Stimulated activated CD4-positive, alpha-beta T cell treated with anti-CD3 and anti-CD28 coated beads, Interleukin-4, amount 100 ng/mL, for 1 hour (primary cell): ENCODE measurements at places on chromosomes 5 and 9.

- DNase-seq = no peak
Observed at GRCh38 chr9:23255346-23255745, 570.7 kb downstream of the ELAVL2 start.

GRCh38 chr5:146540414-146540813 lies 24.4 kb upstream of the GPR151 start:
- no peak for DNase-seq

GRCh38 chr5:170538696-170539586 lies 35.1 kb downstream of the KCNIP1 start:
- DNase-seq = no peak

DNA sequence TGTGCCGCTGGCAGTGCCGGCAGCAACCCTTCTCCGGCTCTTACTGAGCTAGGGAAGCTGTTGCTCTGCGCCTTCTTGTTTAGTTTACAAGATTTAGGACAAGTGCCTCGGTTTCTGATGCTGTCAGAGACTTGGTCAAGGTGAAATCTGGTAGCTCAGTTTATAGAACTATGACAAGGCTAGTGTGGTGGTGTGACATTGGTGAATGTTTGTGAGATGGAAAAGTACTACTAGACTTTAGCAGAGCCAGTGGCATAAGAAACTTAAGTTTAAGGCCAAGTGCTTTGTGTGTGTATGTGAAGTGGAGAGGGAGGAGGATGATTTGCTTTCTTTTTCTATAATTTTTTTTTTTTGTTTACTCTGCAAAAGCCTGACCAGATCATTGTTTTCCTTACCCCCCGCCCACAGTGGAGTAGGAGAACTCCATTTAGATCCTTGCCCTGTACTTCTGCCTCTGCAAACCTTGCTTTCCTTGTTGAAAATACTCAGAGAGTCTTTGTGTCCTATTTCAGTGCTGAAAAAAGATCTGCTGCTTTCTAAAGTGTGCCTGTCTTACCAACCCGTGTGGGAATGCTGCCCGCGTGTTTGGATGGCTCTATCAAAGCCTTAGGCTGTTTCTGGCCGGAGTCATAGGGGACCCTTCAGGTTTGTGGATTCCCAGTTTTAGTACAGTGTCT lies 75.9 kb downstream of the TRIO start:
- no peak for DNase-seq

- no peak for DNase-seq
Observed at GRCh38 chr5:16702964-16703363, 86.2 kb upstream of the RETREG1 start.

DNA sequence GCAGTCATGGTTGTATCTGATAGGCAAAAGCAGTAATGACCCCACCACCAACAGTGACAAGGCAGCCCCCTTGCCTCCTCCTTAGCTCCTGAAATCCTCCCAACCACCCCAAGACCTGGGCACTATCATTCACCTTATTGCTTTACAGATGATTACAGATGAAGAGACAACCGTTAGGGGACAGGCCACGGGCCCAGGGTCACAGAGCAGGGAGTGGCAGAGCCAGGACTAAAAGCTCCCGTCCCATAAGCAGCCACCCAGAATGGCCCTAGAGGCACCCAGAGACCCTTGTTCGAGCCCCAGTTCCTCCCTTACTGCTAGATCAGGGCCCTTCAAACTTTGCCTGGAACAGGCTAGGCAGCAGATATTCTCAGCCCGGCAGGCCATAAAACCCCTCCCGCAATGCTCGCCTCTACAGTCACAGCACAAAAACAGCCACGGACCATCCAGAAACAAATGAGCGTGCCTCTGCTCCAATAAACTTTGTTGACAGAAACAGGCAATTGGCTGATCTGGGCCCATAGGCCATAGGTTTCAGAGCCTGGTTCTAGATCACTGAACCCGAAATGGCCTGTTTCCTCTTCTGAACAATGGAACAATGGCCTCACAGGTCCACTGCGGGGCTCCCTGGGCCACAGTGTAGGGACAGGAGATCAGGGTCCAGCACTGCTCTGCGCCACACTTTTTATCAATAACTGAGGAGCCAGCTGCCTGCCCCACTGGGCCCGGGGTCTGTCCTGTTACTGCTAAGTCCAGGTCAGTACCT lies 67.0 kb downstream of the LRSAM1 start:
- DNase-seq = no peak

DNA sequence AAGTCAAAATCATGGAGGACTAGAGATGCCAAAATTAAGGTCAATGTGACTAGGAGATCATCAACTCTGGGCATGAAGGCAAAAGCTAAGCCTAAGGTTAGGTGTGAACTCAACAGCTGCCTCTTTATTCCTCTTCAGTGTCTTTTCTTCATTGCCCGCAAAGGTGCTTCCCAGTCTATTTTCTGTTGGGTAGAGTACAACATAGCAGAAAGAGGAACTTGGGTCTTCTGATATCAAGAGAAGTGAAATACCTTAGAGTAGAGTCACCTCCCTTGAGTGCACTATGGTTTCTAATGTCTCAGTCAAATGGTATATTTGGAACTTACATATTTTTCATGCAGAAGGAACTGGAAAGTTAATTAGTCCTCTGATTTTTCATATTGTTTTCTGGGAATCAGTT lies 122.5 kb upstream of the GRIN3A start:
- DNase-seq = no peak

DNA sequence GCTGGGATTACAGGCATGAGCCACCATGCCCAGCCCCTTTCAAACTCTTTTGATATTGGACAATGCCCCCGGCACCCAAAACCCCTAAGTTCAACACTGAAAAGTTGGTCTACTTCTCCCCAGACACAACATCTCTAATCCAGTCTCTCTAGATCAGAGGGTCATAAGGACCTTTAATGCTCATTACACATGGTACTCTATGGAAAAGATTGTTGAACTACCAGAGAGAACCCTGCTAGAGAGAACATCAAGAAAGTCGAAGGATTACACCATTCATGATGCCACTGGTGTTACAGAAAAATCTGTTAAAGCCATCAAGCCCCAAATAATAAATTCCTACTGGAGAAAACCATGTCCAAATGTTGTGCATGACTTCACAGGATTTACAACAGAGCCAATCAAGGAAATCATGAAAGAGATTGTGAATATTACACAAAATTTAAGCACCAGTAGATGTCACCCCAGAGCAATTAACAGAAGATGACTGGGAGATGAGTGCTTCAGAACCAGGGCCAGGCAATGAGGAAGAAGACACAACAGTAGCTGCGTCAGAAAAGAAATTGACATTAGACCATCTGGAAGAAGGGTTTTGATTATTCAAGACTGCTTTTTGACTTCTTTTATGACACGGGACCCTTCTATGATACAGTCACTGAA lies 28.3 kb upstream of the NIPAL4 start:
- no peak for DNase-seq

GRCh38 chr5:111478266-111478665 lies 34.1 kb downstream of the STARD4 start:
- no peak for DNase-seq

DNA sequence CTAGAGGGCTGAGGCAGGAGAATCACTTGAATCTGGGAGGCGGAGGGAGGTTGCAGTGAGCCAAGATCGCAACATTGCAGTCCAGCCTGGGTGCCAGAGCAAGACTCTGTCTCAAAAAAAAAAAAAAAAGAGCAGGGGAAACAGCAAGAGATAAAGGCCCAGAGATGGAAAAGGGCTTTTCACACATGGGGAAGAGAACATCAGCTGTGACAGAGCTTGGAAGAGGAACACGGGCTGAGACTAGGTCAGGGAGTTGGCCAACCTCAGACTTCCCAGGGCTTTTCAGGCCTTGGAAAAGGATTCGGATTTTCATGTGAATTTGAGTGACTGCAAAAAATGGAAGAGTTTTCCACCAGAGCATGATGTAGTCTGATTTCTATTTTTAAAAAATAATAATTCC lies 232.0 kb upstream of the NFIL3 start:
- DNase-seq = no peak

GRCh38 chr5:58440901-58441460 lies 18.9 kb downstream of the PLK2 start:
- DNase-seq = no peak

DNA sequence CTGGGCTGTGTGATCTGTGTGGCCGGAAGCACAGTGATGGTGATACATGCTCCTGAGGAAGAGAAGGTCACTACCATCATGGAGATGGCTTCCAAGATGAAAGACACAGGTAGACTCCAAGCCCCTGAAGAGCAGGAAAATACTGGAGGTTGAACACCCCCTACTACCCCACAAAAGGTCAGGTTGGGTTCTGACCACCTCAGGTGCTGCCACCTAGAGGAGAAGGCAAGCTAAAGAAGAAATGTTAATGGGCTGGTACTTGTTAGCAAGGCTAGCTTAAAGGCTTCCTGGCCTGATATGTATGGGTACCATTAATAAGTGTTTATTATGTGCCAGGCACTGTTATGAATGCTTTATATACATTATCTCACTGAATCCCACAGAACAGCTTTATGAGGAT lies 11.7 kb downstream of the NIPAL4 start:
- no peak for DNase-seq

- DNase-seq = no peak
Observed at GRCh38 chr5:82356021-82356420, 77.9 kb upstream of the RPS23 start.

DNA sequence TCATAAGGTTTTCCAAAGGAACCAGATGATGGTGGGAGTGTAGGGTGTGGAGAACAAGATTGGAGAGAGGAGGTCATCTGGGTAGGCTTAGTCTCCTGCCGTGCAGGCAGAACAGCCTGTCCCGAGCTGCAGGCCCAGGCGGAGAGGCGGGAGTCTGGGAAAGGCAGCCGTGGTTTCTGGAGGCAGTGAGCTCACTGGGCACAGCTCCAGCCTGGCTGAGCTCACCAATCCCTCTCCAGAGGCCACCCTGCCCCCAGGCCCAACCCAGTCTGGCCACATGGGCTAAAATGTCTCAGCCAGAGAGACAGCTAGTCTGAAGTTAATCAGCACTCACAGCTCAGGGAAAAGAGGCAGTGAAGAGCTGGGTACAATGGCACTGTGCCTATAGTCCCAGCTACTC lies 12.3 kb downstream of the P4HA2 start:
- no peak for DNase-seq

DNA sequence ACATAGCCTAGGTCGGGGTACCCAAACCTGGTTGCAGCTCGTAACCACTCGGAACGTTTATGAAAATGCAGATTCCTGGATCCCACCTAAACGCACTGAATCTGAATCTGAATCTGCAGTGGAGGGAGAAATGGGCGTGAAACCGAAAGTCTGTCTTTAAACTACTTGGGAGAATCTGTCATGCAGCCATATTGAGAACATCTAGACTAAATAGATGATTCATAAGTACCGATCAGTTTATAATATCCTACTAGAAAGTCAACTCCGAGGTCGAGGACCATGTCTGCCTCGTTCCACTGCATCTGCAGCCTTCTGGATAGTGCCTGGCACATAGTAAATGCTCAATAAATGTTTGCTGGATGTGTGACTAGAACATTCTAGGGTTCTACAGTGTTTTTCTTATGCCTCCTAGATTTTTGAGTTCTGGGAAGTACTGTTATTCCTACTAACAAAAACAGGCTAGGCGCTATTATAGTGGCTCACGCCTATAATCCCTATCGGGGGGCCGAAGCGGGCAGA lies 632 bp downstream of the COQ4 start:
- peak; percentile 6 for DNase-seq

GRCh38 chr9:4171261-4171900 lies 128.5 kb downstream of the GLIS3 start:
- DNase-seq = no peak

GRCh38 chr9:108766626-108767161 lies 89.1 kb downstream of the ACTL7B start:
- DNase-seq = no peak

DNA sequence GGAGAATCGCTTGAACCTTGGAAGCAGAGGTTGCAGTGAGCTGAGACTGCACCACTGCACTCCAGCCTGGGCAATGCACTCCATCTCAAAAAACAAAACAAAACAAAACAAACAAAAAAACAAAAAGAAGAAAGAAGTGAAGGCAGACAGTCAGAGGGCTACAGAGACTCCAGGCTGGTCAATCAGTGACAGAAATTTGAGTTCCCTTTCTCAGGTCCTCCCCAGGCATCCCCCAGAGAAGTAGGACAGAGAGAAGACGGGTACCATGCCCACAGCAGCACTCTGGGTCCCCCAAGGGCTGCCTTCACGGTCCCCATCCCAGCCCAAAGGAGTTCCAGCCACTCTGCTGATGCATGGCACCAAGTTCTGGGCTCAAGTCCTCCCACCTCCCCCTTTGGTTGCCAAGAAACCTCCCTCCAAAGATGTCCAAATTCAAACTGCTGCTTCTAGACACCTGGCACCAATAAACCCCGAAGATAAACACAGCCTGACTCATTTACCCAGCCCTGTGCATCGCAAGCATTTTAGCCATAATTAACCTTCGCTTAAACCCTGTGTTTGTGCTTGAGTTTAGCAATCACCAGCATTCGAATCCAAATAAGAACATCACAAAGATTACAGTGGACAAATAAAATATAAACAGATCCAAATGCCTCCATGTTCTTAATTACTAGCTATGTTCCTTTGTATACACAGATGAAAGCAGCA lies 24.0 kb downstream of the SEMA4D start:
- no peak for DNase-seq

DNA sequence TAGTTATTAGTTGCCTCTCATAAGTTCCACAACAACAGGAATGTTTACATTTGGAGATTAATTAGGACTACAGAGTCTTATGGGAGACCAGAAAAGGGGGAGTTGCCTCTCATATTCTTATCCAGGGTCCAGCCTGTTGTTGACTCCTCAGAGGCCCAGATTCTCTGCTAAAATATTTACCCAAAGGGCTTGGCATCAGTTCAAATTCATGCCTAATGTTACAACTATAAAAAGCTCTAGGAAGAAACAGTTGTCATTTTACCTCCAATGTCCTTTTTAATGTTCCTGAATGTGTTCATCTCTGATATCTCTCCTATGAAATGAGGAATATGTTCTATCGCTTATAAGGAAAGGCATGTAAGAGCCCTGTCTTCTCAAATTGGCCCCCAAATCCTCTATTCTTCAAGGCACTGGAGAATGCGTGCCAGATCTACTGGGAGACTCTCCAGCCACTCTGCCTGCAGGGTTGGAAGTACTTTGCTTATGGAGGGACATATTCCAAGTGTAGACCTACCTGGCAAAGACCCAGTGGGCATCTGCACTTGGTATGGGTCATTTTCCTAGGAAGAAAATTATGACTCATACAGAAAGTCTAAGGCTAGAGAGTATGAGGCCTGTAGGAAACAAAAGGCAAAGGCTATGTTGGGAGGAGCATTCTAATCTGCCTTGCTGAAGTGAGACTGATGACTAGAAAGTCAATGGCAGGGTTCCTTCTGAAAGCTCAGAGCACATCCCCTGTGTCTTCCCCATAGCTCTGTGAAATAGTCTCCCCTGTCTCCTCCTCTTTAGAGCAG lies 192.6 kb downstream of the ESM1 start:
- no peak for DNase-seq

DNA sequence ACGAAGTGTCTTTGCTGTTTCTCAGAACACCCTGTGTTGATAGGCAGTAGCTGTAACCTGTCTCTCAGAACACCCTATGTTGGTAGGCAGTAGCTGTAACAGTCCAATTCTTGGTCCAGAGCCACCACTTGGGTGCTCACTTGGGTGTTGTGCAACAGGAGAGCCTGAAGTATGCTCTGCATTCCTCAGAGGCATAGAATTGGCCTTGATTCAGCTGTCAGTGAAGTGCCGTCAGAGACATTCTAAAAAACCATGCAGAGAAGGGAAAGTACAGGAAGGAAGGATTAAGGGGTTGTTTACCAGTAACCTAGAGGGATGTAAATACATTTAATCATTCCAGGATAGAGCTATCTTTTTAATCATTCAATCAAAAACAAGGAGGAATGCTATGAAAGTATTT lies 231.2 kb downstream of the ARRDC3 start:
- DNase-seq = no peak
